ENCODE measurements at places on chromosomes 7 and 10. TPM values are rescaled to one million over a fixed set of nuclear protein-coding genes. Genes with fewer than 3 reads are reported as not detected.

Gene GJD4
- total RNA-seq: not detected

Gene IFRD1
- total RNA-seq: 51.7 TPM

Gene LEP
- not detected for total RNA-seq

Gene TAS2R5
- total RNA-seq: 0.62 TPM

Gene MMD2
- not detected for total RNA-seq

Gene GPER1
- total RNA-seq: 0.46 TPM

Gene WAPL
- 50.0 TPM for total RNA-seq

Gene SEMA3C
- total RNA-seq: not detected

Gene LIPN
- not detected for total RNA-seq

Gene NKX6-2
- total RNA-seq: not detected

Gene C10orf143
- 3.1 TPM for total RNA-seq

Gene FAM241B
- total RNA-seq: 12.1 TPM

Gene PTPRZ1
- not detected for total RNA-seq

Gene STEAP2
- total RNA-seq: not detected

Gene FLNC
- total RNA-seq: not detected

Gene ASB10
- total RNA-seq: not detected

Gene CTAGE6
- total RNA-seq: 0.78 TPM

Gene ECD
- 35.2 TPM for total RNA-seq

Gene CRPPA
- total RNA-seq: 1.4 TPM

Gene SKAP2
- total RNA-seq: 9.2 TPM

Gene ADCYAP1R1
- total RNA-seq: not detected

Gene FAM20C
- 1.3 TPM for total RNA-seq

Gene FAM25C
- not detected for total RNA-seq

Gene DGKI
- total RNA-seq: 2.8 TPM

Gene ABCB4
- total RNA-seq: not detected

Gene NKX1-2
- not detected for total RNA-seq

Gene AKR1C8
- total RNA-seq: not detected

Gene STEAP1
- 0.50 TPM for total RNA-seq

Gene PNLIPRP3
- not detected for total RNA-seq

Gene CALY
- not detected for total RNA-seq

Gene ELN
- total RNA-seq: not detected

Gene SGPL1
- 139 TPM for total RNA-seq

Gene COX15
- total RNA-seq: 33.9 TPM

Gene NANOS1
- total RNA-seq: 0.90 TPM
